ENCODE measurements at places on chromosomes 11 and 22.

GRCh38 chr22:20591660-20592310 is 84.4 kb downstream of the MED15 start:
- DNase-seq, result no peak

GRCh38 chr11:45512471-45513148 is 152.8 kb downstream of the CHST1 start:
- no peak for DNase-seq

- DNase-seq, result no peak
Observed at GRCh38 chr22:46569848-46570695, 32.7 kb upstream of the CELSR1 start.

DNA sequence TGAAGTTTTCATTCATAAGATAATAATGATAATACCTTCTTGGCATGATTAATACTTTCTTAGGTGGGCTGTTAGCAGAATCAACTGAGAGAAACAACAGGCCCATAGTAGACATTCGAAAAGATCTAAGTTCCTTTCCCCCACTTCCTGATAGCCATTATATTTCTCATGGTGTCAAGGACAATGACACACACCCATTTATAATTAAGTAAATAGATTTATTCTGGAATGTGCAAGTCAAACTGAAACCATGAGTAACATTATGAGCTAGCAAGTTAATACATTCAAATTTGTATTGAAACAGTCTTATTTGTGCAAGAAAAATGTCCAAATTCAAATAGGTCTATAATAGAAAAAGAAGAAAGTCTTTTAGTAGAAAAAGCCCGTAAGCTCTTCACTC is 301.1 kb downstream of the GUCY1A2 start:
- no peak for DNase-seq

- no peak for DNase-seq
Observed at GRCh38 chr11:132718711-132719671, 813.3 kb downstream of the OPCML start.

DNA sequence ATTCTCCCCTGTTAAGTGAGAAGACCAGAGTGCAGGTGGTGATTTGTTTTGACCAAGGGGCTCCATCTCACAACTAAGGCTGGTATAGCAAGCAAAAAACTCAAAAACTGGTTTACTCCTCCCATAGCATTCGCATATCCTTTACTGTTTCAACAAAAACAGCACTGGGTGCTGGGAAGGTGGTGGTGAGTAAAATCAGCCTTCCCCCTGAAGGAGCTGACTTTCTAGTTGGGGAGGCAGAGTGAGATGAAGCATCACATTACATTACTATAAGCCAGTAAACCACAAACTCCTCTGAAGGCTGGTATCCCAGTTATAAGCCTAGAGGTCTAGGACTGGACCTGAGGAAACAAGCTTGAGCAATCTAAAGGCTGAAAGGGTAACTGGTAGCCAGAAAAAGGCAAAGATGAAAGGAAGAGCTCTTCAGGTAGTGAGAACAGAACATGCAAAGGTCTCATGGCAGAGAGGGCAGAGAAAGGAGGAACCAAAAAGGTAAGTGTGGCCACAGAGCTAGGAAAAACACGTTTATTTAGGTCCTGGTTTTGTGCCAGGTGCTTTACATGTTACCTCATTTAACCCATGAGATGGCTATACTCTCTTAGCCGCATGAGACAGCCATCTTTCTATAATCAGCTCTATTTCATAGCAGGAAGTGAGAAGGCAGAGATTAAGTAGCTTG is 22.3 kb downstream of the TMEM123 start:
- DNase-seq, result no peak

DNA sequence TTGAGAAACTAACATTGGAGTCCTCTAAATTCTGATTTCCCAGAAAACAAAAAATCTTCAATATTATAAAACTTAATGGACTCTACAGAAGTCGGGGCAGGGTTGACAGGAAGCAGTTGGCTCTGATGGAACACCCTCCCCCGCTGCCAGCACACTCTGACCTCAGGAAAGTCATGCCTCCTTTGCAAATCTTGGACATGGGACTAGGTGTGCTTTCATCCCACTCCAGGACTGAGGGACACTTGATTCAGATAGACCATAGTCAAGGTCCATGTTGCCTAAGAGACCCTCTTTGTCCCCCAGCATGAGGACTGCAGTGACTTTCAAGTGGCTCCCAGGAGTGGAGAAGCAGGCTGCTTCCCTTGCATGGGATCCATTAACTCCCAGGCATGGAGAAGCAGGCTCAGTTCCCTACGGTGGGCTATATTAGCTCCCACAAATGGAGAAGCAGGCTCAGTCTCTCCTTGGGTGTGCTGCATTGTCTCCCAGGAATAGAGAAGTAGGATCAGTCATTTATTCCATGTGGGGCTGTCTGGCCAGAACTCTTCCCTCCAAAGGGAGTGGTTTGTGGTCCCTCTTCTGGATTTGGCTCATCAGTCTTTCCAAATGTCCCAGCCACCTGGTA is 38.3 kb downstream of the C22orf31 start:
- DNase-seq, result no peak

DNA sequence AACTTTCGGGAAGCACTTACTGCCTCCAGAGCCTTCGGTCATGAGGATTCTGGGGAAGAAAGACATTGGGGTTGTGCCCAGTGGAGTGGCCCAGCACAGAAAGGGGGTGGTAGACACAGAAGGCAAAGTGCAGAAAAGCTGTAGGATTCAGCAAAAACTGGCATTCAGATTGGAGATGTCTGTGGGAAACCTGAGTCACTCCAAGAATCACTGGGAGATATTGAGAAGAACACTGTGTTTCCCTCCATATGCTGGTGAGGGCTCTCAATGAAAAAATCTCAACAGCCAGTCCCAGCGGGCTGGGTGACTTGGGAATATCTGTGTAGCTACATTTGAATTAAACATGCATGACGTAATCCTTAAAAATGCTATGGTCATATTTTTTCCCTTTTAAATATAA is 61.2 kb upstream of the RCN1 start:
- DNase-seq, result no peak

- no peak for DNase-seq
Observed at GRCh38 chr22:33083212-33083611, 25.0 kb upstream of the SYN3 start.

DNA sequence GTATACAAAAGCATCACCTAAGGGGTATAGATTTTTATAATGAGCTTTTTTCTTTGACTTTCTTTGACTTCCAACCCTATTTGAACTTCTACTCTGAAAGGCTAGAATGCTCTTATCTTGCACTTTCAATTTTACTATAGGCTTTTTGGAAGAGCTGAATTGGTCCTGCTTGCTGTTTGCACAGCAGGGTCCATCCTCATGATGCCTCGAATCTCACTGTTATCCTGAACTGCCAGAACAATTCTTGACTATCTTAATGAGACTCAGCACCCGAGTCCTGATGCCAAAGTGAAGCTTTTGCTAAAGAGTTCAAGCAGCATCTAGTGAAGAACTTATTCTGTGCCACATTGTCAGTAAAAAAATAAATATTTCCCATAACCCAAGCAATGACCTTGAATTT is 488.3 kb upstream of the ANO5 start:
- no peak for DNase-seq

DNA sequence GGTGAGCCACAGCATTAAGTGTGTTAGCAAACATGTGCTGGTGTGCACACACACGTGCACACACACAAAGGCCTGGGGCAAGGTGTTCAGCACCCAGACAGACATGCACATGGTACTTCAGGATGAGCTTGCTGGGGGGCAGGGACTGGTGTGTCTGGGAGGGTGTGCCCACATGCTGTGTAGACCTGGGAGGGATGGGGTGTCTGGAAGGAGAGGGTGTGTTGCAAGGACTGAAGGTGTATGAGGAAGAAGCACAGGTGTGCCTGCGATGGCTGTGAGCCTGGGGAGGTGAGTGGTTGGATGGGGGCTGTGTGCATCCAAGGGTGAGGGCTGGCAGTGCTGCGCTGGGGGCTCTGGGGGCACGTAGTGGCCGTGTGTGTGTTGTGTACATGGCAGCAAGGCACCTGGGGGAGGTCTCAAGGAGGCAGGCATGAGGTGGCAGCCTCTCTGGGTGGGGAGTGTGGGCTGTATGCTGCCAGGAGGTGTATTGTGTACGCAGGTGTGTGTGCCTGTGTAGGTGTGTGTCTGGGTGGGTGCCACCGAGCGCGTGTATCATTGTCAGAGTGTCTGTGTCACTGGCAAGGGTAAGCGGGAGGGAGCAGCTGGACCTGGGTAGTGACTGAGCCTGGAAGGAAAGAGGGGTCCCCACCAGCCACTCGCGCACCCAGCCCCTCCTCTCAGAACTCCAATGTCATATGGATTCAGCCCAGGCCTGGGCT is 2.2 kb downstream of the NRXN2 start:
- DNase-seq, result no peak

GRCh38 chr11:5726351-5726750 is 9.9 kb upstream of the OR56B1 start:
- no peak for DNase-seq

DNA sequence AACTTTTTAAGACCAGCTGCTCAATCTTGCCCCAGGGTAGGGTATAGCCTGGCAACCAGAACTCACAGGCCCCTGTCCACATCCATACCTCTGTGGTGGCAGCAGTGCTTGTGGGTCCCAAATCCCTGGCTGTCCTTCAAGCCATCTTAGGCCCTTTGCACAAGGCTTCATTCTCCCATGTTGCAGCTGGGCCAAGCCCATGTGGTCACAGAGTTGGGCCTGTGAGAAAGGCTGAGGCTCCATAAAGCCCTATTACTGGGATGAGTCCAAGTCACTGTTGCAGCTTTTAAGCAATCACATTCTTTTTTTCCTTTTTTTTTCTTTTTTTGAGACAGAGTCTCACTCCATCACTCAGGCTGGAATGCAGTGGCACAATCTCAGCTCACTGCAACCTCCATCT is 47.9 kb upstream of the SLC25A1 start:
- DNase-seq, result no peak

- no peak for DNase-seq
Observed at GRCh38 chr22:19689408-19689807, 24.9 kb upstream of the SEPTIN5 start.

DNA sequence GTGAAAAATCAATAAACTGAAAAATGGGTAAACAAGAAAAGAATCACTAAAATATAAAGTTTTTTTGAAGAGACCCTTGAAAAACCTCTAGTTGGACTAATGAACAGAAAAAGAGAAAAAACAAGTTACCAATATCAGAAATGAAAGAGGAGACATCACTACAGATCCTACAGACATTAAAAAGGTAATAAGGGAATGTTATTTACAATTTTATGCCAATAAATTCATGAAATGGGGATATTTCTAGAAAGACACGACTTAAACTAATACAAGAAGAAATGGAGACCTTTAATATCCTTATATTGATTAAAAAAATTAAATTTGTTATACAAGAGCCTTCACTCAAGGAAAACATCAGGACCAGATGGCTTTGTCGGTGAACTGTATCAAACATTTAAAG is 109.4 kb downstream of the TBC1D22A start:
- no peak for DNase-seq

DNA sequence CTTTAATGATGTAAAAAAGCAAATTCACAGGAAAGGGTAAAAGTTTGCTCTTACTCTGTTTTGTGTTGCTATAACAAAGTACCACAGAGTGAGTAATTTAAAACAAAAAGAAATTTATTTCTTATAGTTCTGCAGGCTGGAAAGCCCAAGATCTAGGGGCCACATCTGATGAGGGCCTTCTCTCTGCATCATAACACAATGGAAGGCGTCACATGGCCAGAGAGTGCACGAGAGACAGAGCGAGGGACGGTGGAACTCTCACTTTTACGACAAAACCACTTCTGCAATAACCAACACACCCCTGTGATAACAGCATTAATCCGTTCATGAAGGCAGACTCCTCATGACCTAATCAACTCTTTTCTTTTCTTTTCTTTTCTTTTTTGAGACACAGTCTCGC is 31.1 kb downstream of the CD6 start:
- no peak for DNase-seq

GRCh38 chr11:30143098-30143705 is 87.6 kb upstream of the FSHB start:
- DNase-seq, result no peak

DNA sequence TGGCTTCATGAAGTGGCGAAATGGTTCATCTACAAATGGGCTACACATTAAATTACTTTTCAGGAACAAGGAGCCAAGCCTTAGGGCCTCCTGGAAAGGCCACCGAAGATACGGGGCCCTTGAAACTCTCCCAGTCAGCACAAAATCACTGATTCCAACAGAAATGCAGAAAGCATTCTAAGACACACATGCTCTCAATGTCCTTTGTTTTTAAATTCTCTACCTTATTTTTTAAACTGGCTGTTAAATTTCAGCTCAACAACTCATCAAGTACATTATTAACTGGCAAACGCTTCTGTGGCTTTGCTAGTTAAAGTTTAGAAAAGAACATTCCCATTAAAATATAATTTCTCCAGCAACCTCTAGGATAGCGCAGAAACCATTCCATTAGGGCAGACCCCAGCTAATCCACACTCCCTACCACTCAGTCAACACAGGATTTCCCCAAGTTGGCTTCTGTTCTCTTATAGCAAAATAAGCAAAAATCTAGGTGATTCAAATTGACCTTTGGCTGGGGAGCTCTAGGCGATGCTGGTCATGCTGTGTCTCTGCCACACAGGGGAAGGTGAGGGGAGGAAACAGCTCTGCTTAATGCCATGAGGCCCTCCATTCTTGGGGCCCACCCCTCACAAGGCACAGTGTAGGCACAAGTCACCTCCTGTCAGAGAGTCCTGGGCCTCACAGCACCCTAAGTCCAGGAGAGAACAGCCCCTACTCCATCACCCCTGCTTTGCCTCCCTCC is 47.1 kb downstream of the PLEKHA7 start:
- DNase-seq, result no peak

DNA sequence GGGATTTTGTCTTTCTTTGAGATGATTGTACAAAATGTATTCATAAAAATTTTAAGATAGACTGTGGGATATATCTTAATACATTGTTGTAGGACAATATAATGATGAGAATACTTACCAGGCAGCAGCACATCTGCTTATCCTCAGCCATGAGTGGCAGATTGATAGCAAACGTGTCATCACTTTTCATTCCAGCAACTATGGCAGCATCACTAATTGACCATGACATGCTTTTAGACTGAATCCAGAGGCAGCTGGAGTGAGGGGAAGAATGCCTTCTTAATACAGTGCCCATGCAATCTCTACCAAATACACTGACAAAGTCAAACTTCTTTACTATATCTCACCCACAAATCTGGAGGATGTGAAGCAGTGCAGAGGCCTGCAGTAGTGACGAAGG is 755.2 kb upstream of the RAG2 start:
- no peak for DNase-seq

- DNase-seq, result no peak
Observed at GRCh38 chr11:134410766-134411165, 1.3 kb downstream of the B3GAT1 start.

DNA sequence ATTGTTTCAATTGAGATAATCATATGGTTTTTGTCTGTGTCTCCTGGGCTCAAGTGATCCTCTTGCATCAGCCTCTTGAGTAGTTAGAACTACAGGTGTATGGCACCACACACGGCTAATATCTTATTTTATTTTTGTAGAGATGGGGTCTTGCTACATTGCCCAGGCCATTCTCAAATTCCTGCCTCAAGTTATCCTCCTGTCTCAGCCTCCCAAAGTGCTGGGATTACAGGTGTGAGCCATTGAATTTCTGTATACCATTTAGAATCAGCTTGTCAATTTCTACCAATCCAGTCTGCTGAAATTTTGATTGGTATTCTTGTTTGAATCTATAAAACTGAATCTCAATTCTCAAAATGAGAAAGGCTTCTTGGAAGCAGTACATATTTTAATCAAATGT is 10.4 kb upstream of the KAT5 start:
- DNase-seq, result no peak

- no peak for DNase-seq
Observed at GRCh38 chr11:43222215-43222614, 89.6 kb upstream of the API5 start.

- no peak for DNase-seq
Observed at GRCh38 chr11:20163783-20164481, 3.7 kb upstream of the DBX1 start.

Measured in vagina (tissue), 2 donors.